ENCODE measurements at places on chromosomes 7 and 10. TPM values are rescaled to one million over a fixed set of nuclear protein-coding genes. Genes with fewer than 3 reads are reported as not detected.

Gene CALML3
- total RNA-seq, result not detected

Gene ABCC2
- 0.65 TPM for total RNA-seq

Gene LRRC61
- total RNA-seq, result 3.1 TPM

Gene FLNC
- total RNA-seq, result 69.6 TPM

Gene SLC18A2
- total RNA-seq, result not detected

Gene HIF1AN
- total RNA-seq, result 13.8 TPM

Gene HECTD2
- 10.4 TPM for total RNA-seq

Gene CACNA2D1
- 12.8 TPM for total RNA-seq

Measured in bladder microvascular endothelial cell (primary cell).